ENCODE measurements at places on chromosomes 6 and 20. TPM values are rescaled to one million over a fixed set of nuclear protein-coding genes. Genes with fewer than 3 reads are reported as not detected.

The COL12A1 gene
- 1.4 TPM for polyA plus RNA-seq

DNA sequence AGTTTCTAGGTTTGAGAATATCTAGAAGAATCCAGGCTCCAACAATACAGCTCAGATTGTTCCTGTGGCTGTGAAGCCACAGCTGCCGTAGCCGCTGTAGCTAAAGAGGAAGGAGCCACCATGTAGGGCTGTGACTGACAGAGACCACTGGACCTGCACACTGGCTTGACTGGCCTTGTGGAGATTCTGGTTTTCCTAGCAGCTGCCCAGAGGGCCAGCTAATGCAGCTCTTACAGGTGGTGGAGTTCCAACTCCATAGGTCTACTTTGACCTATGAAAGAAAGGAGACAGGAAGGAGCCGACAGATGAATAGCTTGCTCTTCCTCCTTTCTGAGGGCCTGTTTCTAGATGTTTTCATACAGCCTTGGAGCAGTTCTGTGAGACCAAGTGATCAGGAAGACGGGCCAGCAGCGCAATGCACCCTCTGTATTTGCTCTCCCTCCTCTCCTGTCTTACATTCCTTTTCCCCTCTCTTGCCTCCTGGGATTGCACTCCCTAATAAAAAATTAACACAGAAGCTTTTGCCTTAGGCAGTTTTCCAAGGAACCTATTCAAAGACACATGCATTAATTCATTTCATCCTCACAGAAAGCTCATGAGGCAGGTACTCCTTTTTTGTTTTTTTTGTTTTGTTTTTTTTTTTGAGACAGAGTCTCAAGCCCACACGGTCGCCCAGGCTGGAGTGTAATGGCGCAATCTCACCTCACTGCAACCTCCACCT, 51.8 kb upstream of the MYB start:
- H3K4me3 ChIP-seq = no peak overlapping the region
- H3K27ac ChIP-seq = no peak overlapping the region
- no peak for DNase-seq
- no peaks in the 10 kb centered on the region for H3K27me3 ChIP-seq
- H3K4me1 ChIP-seq = no peaks in the 10 kb centered on the region

The COL10A1 gene
- not detected for polyA plus RNA-seq

- no peaks in the 10 kb centered on the region for H3K36me3 ChIP-seq
- DNase-seq = no peak
- no peaks in the 10 kb centered on the region for H3K27me3 ChIP-seq
- H3K27ac ChIP-seq = no peak overlapping the region
Measured at GRCh38 chr6:144879436-144879835, 594.3 kb downstream of the UTRN start.

GRCh38 chr6:140082867-140083297, 708.4 kb upstream of the CITED2 start:
- no peak for DNase-seq
- no peaks in the 10 kb centered on the region for H3K36me3 ChIP-seq
- H3K4me3 ChIP-seq = no peak overlapping the region
- H3K27ac ChIP-seq = no peak overlapping the region
- no peaks in the 10 kb centered on the region for H3K27me3 ChIP-seq

DNA sequence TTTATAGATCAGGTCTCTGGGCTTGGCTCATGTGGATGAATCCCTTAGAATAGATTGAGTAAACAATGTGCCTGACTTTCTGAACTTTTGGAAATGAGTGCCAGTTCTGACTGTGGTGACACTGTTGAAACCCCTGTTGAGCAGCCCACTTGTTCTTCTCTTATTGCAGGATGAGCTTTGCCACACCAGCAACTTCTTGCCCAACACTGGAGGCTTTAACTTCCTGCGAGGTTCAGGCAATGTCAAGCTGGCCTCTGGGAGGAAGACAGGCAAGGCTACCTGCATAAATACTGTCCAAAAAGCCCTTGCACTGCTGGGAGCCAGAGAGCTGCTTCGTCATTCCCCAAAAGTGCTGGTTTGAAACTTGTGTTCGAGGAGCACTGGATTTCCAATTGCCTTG, 32.8 kb upstream of the SMIM8 start:
- H3K4me3 ChIP-seq = no peak overlapping the region
- no peak overlapping the region for H3K27ac ChIP-seq
- no peaks in the 10 kb centered on the region for H3K36me3 ChIP-seq

DNA sequence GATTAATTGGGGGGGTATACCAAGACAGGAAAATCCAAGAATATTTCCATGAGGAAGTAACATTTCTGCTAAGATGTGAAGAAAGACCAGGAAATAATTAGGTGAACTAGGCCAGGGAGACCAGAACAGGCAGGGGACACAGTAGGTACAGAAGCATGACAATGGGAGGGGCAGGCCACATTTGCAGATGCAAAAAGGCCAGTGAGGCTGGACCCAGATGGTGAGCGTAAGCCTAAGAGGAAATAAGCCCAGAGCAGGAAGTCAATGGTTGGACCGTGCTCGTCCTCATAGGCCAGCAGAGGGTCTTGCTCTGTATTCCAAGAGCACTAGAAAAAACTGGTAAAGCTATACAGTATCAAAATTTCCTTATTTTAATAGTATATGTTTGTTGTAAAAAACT, 9.4 kb downstream of the CEP162 start:
- DNase-seq = no peak
- no peak overlapping the region for H3K27ac ChIP-seq
- H3K36me3 ChIP-seq = no peaks in the 10 kb centered on the region
- no peaks in the 10 kb centered on the region for H3K4me1 ChIP-seq
- no peaks in the 10 kb centered on the region for H3K27me3 ChIP-seq

- no peak for DNase-seq
- H3K4me3 ChIP-seq = no peak overlapping the region
- H3K36me3 ChIP-seq = no peaks in the 10 kb centered on the region
Measured at GRCh38 chr20:33028875-33029274, 2.6 kb upstream of the BPIFB6 start.

DNA sequence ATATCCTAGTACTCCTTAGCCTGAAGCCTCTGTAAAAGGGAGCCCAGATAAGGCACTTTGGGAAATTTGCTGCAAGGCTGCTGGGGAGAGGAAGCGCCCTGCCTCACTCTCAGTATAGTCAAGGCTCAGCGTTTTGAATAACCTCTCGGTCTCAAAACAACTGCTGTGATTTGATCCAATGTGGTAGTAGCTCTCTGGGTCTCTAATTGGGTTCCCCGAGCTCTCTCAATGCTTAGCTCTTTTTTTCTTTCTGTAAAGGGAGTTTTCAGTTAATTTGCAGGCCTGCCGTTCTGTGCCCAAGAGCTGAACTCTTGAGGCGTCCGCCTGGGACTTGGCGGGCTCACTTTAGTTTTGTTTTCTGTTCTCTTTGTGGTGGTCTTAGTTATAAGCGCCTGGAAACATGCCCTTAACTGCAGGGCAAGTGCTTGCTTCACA, 41.2 kb downstream of the ZHX3 start:
- H3K36me3 ChIP-seq = no peaks in the 10 kb centered on the region
- H3K27ac ChIP-seq = no peak overlapping the region
